CD8-positive, alpha-beta memory T cell (primary cell): ENCODE measurements at places on chromosomes 3 and 15.

- no peak for DNase-seq
Measured at GRCh38 chr3:4394048-4394447, 73.0 kb downstream of the SUMF1 start.

GRCh38 chr3:186080849-186081438, 27.9 kb downstream of the ETV5 start:
- DNase-seq: no peak

DNA sequence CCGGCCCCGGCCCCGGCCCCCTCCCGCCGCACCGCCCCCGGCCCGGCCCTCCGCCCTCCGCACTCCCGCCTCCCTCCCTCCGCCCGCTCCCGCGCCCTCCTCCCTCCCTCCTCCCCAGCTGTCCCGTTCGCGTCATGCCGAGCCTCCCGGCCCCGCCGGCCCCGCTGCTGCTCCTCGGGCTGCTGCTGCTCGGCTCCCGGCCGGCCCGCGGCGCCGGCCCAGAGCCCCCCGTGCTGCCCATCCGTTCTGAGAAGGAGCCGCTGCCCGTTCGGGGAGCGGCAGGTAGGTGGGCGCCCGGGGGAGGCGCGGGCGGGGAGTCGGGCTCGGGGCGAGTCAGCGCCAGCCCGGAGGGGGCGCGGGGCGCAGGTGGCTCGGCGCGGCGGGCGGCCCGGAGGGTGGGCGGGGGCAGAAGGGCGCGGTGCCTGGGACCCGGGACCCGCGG, 352 bp downstream of the CHRD start:
- no peak for DNase-seq

GRCh38 chr3:53799338-53799865, 46.8 kb downstream of the CHDH start:
- DNase-seq: no peak

- no peak for DNase-seq
Measured at GRCh38 chr3:46829699-46830208, 33.5 kb downstream of the MYL3 start.

DNA sequence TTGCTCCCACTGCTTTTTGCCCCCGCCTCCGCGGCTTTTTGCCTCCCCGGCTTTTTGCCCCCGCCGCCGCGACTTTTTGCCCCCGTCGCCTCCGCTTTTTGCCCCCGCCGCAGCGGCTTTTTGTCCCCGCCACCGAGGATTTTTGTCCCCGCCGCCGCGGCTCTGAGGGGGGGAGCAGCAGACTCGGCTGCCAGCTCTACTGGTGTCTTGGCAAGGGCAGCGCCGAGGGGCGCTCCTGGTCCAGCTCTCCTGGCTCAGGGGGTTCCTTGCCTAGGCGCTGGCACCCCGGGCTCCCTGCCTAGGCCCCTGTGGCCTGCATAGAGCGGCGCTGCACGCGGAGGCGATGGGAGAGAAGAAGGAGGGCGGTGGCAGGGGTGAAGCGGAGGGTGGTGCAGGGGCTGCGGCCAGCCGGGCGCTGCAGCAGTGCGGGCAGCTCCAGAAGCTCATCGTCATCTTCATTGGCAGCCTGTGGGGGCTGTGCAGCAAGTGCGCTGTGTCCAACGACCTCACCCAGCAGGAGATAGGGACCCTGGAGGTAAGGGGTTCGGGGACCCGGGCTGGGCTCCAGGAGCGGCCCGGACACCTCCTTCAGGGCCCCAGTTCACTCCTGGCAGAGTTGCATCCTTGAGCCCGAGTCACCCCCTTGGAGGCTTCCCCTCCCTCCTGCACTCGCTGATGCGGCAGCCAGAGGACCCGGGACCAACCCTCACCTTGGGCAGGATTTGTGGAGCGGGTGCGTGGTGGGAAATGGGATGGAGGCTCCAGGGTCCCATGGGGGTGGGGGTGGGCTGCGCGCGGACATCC, 642.4 kb downstream of the GOLGA6L6 start:
- no peak for DNase-seq

DNA sequence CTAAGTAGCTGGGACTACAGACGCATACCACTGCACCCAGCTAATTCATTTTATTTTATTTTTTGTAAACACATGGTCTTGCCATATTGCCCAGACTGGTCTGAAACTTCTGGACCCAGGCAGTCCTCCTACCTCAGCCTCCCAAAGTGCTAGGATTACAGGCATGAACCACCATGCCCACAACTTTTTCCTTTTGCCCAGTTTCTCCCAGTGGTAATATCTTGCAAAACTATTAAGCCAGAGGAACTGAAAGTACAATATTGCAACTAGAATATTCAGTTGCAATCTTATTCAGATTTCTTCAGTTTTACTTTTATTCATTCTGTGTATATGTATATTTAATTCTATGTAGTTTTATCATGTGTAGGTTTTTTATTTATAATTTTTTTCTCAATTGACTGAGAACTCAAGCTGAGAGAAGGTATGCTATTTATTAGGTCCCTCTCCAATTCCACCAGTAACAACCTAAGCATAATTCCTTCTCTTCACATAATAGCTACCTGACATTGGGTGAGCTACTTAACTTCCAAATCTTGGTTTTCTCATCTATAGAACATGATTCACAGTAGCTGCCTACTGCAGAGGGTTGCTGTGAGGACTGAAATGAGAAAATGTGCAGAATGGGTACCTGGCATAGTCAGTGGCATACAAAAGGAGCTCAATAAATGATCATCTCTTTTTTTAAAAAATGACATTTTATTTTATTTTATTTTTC, 30.8 kb downstream of the KLHL18 start:
- no peak for DNase-seq

GRCh38 chr15:53328341-53328740, 431.1 kb downstream of the WDR72 start:
- no peak for DNase-seq

DNA sequence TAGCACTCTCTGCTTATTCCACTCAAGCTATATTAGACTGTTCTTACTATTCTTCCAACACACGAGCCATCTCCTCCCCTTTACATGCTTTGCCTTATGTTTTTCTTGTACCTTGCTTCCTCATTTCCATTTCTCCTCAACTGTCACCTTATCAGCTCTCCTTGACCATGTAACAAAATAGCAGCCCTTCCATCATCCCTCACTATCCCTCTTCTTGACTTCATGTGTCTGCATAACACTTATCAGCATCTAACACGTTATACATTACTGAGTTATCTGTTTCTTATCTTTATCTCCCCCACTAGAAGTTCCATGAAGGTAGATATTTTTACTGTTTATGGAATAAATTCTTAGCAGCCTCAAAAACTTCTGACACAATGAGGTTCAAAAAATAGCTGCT, 45.3 kb downstream of the TRPM7 start:
- DNase-seq: no peak

GRCh38 chr3:100609305-100609704, at the start of gene ADGRG7:
Gene ADGRG7, plus strand, starts transcription at chr3:100609601. Its CDS starts 256 bp downstream, at chr3:100609857.
- no peak for DNase-seq

DNA sequence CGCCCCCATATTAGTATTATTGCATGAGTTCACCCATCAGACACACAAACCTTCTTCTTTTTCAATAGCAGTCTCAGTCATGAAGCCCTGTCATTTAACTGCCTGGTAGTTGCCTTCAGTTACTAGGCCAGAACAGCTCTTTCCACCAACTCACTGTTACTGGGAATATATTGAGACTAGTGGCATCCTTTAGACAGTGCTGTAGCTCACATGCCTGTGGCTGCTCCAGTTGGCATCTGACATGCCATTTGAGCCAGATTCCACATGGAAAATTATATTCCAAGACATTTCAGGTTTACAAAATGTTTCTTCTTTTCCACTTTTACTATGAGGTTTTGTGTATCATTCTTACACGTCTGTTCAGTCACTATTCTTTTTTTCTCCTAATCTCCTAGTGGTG, 146.1 kb downstream of the GHSR start:
- DNase-seq: no peak

GRCh38 chr3:160697637-160698380, 20.8 kb downstream of the ARL14 start:
- no peak for DNase-seq

DNA sequence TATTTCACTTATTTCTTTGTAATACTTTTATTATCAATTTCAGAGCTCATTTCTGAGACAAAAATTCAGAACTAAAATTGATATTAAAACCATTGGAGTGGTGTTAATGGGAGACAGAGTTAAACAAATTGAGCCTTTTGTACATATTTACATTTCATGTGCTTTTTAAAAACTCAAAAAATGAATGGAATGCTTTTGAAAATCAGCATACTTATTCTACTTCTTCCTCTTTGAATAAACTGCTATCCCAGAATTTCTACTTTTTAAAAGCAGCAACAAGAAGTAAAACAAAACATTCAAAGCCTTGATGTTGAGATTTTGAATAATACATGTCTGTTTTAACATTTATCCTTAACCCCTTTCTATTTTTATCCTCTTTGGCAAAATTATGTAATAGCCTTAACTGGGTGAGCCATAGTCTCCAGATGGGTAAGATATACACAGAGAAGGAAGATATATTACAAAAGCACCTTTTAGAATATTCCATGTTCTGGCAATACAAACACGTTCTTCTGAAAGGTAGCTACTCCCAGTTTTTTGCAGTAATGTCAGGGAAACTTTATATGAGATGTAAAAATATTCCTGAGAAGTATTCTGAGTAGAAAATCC, 123.6 kb downstream of the MBNL1 start:
- no peak for DNase-seq

DNA sequence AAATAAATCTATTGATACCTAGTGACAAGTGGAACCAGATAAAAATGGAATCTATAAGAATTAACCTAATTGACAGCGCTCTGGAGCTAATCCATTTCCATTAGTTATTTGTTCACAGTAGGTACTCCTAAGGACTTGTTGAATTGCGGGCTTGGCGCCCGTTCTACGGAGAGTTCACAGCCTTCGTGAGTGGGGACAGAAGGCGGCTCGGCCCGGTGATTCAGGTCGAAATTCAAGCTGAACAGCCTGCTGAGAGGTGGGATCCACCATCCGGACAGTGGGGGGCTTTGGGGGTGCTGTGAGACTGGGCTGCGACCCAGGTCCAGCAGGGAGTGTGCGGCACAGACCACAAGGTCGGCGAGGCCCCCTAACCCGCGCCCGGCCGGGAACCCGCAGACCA, 779 bp upstream of the CTNNB1 start:
- DNase-seq: no peak

DNA sequence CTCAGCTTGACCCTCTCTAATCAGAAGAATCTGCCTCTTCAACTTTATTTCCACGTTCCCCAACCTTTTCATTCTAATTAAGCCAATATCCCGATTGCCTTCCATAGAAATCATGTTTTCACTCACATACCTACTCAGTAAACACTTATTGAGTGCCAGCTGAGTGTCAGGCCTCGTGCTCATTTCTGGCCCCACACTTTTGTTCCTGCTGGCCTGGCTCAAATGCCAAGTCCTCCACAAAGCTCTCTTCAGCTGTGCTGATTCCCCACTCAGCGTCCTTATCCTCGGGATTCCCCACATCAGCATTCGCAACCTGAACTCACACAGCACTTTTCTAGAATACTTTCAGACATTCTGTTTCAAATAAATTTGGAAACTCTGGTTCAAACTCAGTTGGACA, 68.9 kb downstream of the THBS1 start:
- DNase-seq: no peak

- no peak for DNase-seq
Measured at GRCh38 chr3:138371070-138371965, 22.9 kb downstream of the MRAS start.

DNA sequence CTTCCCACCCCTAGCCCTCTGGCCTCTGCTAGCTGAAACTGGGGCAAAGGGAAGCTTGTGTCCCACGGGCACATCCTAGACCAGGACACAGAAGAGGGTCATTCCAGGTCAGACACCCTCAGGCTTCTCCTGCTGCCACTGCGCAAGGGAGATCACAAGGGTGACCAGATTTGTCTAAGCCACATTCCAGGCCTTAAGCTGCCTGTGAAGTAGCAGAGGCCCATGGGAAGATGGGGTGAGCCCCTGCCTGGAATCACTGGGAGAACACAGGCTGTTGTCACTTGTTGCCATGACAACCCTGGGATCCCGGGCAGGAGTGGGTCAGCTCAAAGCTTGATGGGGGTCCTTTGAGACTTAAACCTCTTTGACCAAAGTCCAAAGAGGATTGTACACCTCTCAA, 10.8 kb downstream of the STRA6 start:
- DNase-seq: no peak

- no peak for DNase-seq
Measured at GRCh38 chr3:189962466-189962865, 158.2 kb downstream of the P3H2 start.

DNA sequence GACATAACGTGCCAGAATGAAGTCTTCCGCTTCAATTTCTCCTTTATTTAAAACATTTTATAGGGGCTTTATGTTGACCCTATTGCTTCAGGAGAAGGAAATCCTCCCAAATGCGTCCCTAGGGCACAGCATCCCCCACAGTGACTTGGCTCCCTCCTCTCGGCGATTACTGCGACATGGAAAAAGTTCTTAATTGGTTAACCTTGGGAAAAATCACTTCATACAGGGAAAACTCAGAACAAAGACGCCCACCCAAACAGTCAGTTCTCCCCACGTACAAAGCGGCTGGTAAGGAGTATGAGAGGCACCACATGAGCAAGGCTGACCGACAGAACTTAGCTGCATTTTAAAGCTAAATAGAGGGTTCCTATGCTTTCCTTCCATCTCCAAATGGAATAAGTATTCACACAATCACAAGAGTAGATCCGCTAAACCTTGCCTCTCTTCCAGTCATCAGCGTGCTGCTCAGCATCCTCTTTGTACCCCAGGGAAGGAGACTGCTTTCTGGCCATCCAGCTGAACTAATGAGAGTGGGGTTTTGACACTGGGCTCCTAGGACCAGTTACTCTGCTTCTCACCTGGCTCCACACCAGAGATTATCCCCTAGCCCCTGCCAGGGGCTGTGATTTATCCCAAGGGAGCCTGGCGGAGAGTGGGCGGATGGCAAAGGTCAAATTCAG, 415.3 kb upstream of the WNT5A start:
- no peak for DNase-seq

- DNase-seq: no peak
Measured at GRCh38 chr3:123479891-123480290, 31.0 kb upstream of the ADCY5 start.

- DNase-seq: no peak
Measured at GRCh38 chr3:33166095-33166494, 52.3 kb downstream of the CRTAP start.

DNA sequence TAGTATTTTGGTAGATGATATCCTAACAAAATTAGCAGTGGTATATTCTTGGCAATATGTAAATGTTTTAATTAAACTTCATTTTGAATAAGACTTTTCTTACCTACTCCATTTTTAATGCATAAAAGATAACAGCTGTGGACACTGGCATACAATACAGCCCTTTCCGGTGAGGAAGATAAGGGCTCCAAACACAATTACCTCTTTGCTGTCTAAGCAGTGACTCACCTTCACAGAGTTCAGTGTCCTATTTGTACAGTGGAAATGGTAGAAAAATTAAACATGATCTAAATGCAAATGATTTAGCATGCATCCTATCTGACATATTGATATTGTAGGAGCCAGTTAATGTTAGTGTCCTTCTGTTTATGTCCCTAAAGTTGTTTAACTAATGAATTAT, 969.4 kb downstream of the PLOD2 start:
- no peak for DNase-seq

DNA sequence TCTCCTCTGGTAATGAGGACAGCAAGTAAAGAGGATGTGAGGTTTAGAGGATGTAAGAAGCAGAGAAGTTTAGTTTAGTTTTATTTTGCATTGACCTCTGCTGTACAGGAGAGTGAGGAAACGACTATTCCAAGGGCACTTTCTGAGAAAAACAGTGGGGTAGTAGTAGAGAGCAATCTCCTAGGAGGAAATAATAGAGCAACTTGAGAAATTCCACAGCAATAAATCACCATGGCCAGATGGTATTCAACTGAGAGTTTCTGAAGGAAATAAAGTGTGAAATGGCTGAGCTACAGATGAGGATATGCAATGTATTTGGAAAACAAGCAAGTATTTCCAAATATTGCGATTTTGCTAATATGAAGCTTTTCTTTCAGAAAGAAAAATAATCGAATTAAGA, 118.9 kb downstream of the DPH6 start:
- no peak for DNase-seq
